Posterior vena cava (tissue), 2 donors: ENCODE measurements at places on chromosomes 5 and 9.

DNA sequence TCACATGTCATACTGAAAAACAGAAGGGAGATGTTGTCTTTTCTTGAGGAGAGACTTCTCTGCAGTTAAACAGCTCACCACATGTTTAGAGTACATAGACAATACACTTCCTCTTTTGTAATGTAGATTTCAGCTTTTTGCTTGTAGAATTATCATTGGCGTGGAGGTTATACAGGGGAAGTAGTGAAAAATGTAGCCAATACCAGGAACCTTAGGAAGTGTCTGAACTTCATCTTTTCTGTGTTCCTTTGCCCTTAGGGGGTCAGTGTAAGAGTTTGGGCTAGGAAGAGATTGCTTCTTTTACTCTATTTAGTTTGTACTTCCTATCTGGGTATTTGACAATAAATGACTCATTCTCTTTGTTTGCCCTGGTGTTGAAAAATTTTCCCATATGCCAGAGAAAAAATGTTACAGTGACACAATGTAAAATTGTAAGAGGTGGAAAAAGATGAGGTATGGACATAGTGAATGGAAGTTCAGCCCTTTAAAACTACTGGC is 21.0 kb upstream of the CDKN2B start:
- DNase-seq: no peak

DNA sequence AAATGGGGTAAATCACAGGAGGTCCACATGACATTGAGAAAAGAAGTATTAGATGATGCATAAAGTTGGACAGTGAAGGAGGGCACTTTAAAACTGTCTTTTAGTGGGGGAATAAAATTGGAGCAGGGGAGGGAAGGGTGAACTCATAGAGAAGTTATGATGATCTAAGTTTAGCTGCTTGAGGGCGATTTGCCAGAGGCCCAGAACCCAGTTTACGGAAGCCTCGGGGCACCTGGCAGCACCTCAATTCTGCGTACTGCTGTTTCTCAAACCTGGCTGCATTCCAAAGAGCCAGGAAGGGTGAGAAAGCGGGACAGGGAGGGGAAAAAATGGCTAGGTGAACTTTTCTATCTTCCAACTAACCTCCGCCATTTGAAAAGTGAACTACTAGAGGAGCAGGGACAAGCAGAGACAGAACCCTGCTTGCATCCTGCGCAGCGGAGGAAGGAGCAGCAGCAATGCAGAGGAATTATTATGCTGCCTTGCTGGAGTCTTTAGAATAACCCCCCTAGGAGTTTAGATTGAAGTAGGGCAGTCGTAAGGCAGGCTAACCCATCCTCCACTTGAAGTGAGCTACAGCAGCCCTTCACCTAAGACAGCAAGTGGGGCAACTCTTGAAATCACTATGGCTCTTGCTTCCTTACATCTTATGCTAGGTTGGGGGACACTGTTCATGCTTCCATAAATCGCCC is 316.8 kb downstream of the BRINP1 start:
- peak; percentile 56 for DNase-seq

DNA sequence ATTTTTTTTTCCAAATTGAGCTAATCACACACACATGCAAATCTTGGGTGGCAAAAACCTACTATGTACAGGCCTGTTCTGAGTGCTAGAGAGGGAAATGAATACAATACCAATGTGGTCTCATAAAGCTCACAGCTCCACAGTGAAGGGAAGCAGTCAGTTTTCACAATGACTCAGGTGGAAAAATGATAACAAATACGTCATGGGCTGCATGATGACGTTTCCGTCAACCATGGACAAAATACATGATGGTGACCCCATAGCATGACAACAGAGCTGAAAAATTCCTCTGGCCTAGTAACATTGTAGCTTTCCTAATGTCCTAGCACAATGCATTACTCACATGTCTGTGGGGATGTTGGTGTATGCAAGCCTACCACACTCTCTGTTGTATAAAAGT is 252.5 kb downstream of the TRIM32 start:
- no peak for DNase-seq

DNA sequence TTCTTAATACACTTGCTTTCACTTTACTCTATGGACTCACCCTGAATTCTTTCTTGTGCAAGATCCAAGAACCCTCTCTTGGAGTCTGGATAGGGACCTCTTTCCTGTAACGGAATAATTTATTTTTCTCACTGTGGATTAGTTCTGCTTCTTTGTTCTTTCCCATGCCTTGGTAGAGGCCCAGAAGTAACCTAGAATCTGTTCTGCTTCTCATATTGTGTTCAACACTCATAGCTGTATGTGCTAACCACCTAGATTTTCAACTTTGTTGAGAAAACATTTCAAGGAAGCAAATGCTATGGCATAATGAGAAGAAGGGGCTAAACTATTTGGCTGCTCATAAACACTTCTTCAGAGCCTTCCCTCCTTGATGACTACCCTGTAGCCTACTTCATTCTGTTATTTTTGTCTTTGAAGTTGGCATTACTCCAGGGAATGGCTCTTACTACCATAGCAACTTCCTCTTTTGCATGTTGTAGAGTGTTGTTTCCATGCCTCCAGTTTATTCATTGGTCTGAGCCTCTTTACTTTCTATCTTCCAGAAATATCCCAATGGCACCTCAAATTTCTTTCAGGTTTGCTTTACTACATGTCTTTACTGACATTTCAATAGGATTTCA is 74.3 kb downstream of the KIAA0825 start:
- DNase-seq: no peak

DNA sequence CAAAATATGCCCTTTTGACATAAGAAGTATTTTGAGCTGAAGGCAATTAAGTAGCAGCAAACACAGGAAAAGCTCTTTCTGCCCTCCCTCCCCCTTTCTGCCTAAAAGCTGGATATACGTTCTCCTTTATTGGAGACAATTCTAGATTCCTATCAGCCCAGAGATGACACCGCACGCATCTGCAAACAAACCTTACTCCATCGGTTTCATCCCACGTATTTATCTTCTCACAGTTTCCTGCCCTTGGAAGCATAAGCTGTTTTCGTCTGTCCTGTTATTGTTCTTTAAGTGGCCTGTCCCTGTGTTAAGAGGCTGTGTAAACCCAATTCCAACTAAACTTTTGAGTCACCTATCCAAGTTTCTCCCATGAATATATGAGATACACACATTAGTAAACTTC is 11.8 kb downstream of the TBC1D9B start:
- DNase-seq: no peak

DNA sequence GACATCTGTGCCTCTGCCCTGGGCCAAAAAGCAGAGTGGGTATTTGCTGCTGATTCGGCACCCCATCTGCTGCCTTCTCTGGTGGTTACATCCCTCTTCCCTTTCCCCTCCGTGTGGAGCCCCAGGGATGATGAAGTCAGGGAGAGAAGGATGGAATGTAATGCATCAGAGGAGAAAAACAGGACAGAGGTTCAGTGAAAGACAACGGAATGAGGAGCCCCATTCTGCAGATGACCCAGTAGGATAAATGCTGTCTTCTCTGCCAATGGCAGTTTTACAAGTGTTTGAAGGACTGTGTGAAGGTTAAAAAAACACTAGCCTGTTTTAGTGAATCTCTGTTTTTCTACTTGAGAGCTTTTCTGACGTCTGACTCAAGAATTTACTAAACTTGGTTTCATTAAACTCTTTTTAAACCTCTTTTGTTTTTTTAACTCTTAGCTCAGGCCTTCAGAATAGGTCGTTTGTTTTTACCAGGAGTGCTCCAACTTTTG is 86.3 kb downstream of the NLN start:
- no peak for DNase-seq
